WTC11 (cell line): ENCODE measurements at places on chromosomes 12 and 14. TPM values are rescaled to one million over a fixed set of nuclear protein-coding genes. Genes with fewer than 3 reads are reported as not detected.

DNA sequence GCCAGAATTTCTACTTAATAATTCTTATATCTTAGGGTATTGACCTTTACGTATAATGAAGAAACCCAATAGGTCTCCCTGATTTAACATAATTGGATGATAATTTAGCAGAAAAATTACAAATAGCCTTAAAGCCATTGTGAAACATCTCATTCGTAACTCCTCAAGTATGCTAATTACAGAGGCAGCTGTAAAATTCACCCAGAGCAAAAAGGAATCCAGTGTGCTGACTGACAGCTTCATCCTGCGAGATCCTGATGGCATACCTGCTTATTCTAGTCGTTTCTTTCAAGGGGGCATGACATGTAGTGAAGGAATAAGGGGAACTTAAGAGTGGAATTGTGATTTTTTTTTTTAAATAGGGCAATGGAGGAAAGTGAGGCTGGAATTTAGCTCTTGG is 291.5 kb downstream of the FUT8 start:
- DNase-seq: no peak

GRCh38 chr12:4210183-4210582 is 63.4 kb upstream of the CCND2 start:
- DNase-seq: no peak

GRCh38 chr12:16385782-16386646 is 38.6 kb downstream of the MGST1 start:
- DNase-seq: peak; percentile 12

DNA sequence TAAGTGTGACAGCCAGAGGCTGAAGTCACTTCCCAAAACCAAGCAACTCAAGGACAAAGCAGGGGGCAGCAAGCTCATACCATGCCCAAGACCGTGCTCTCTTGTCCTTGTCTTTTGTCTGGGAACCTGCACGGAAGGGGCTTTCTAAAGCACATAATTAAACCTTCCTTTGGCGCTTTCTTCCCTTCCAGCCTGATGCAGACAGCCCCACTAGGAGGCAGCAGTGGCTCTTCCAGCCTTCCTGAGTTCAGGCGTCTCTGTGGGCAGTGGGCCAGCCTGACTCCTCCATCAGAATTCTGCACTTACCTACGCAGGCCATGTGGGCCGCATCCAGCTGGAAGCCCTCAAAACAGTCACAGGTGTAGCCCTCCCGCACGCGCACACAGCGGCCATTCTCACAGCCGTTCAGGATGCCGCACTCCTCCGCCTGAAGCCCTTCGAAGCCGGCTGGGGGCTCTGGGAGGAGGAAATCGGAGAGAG is 7.6 kb downstream of the ISCA2 start:
- peak; percentile 79 for DNase-seq

DNA sequence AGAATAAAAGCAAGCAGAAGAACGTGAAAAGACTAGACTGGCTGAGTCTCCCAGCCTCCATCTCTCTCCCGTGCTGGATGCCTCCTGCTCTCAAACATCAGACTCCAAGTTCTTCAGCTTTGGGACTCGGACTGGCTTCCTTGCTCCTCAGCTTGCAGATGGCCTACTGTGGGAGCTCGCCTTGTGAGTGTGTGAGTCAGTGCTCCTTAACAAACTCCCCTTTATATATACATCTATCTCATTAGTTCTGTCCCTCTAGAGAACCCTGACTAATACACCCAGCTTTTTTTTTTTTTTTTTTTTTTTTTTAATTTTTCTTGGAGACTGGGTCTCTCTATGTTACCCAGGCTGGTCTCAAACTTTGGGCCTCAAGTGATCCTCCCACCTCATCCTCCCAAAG is 46.9 kb downstream of the ACTN1 start:
- DNase-seq: no peak

DNA sequence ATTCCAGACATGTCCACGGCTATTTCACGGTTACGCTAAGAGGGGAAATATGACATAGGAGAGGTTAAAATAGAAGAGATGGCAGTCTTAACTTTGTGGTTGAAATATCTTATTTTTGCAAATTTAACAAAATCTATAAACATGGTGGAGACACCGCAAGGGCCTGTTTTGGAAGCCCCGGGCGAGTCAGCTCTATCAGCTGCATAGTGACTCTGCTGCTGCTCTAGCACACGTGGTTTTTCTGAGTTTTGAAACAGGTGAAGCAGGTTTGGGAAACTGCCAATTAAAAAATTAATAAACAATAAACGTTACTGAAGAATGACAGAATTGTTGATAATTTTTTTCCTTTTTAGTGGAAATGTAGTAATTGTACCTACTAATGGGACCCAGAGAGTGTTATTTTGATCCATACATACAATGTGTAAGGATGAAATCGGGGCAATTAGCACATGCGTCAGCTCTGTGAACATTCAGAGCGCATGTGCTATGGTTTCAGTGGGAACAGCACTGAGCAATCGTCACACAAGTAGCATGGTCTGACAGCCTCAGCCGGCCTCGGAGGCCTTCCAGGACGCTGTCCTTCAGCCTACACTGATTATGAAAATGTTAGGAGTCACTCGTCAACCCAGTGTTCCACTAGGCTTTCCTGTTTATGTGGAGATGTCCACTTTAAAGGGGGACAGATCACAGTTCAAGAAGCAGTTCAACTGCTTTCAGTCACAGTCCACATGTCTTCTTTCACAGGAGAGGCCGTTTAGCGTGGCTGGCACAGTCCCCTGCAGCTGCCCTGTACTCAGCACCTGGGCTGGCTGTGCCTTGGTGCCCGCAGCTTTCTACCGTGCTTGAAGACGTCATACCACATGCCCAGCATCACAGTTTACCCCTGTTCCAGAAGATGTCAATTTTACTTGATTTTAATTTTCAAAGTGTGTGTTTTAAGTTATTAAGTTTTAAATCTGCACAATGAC is 51.8 kb downstream of the MOK start:
- no peak for DNase-seq

MIPOL1 gene
- total RNA-seq: 12.0 to 13.1 TPM (median 12.3 TPM) in 3 replicates

GRCh38 chr14:100116134-100116533 is 43.3 kb downstream of the DEGS2 start:
- DNase-seq: no peak

- DNase-seq: no peak
Measured at GRCh38 chr14:85301506-85301905, 228.4 kb upstream of the FLRT2 start.

- peak; percentile 79 for DNase-seq
Measured at GRCh38 chr12:120388691-120389481, 19.9 kb upstream of the MSI1 start.

DNA sequence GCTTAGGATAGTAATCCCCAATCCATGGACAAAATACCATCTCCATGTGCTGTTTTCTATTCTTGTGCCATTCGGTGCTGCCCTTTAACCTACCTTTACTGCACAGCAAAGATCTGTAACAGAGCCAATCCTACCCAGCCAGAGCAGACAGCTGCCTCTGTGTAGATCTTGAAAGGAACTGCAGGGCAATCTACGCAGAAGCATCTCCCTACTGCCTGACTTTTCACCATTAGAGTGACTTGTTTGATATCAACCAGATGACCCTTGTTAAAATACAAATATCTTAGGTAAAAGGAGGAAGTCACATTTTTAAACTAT is 33.9 kb upstream of the PPM1A start:
- no peak for DNase-seq

DNA sequence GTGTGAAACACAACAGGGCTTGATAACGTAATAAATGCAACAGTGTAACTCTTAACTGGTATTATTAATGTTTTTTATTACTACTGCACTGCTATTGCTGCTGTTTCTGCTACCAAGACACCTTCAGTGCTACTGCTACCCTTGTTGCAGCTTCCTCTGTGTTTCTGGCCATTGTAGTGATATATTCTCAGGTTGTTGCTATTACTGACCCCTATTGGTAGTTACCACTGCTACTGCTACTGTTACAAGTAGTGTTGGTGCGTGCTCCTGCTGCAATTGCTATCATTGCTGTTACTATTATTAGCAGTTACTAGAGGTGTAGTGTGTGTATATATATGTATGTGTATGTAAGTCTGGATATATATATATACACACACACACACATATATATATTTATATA is 87.2 kb upstream of the PTPRB start:
- DNase-seq: no peak

- no peak for DNase-seq
Measured at GRCh38 chr14:36820111-36820709, 158.6 kb downstream of the PAX9 start.

GRCh38 chr12:52819731-52820510 is 6.0 kb upstream of the KRT4 start:
- DNase-seq: no peak

GRCh38 chr12:53380794-53381730 is 1.1 kb downstream of the SP1 start:
- peak; percentile 45 for DNase-seq

- no peak for DNase-seq
Measured at GRCh38 chr14:38389681-38390080, 133.8 kb upstream of the CLEC14A start.

DNA sequence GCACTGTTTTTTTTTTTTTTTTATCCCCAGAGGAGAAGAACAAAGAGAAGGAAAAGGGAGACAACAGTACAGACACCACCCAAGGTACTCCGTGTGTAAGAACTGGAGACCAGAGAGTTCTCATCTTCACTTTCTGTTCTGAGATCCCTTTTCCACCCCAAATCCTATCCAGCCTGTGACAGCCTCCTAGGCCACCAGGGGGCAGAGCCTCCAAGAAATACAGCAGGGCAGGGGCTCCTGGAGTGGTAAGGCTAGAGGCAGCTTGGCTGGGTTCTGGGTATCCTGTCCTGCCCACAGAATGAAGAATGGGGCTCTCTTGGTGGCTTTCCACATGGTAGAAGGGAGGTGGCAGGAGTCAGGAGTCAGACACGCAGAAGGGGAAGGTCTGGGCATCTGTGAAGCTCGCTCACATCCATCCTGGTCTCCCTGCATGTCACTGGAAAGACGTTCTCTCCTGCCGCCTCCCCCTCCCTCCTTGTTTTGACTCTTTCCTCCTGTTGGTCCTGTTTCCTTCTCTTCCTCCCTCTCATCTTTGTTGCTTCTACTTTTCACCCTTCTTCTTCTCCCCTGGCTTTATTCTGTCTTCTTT is 12.0 kb downstream of the CLSTN3 start:
- DNase-seq: peak; percentile 78

RDH16 gene
- total RNA-seq: 0.85 to 1.2 TPM (median 1.0 TPM) in 3 replicates

BTG1 gene
- 26.7 to 32.0 TPM (median 31.2 TPM) in 3 replicates for total RNA-seq

TMEM132C gene
- not detected in 3 replicates for total RNA-seq

DNA sequence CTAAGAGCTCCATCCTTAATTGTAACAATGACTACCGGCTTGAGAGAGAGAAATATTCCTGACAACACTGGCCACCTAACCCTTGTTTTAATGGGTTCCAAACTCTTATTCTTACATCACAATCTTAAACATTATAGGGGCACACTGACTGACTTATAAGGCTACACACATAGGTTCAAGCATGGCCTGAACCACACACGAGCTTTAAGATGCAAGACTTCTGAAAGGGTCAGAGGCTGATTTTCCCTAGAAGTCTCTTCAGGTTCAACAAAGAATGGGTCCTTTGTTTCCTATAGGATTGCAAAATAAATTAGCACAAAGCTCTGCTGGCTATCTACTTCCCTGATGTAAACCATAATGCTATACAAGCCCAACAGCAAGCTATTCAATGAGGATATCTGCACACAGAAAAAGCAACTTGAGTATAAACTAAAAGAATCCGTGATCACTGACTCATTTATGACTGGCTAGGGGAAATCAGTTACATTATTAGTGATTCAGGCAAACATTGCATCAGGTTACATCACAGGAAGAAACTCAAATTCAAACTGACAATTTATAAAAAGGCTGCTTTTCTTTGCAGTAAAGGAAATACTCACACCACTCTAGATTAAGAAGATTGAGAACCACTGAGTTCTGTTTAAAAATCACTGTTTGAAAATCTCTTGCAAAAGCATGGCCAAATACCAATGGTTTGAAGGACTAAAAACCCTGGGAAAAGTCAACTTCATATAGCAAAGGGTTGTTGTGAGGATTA is 8.5 kb downstream of the BTG1 start:
- no peak for DNase-seq

DNA sequence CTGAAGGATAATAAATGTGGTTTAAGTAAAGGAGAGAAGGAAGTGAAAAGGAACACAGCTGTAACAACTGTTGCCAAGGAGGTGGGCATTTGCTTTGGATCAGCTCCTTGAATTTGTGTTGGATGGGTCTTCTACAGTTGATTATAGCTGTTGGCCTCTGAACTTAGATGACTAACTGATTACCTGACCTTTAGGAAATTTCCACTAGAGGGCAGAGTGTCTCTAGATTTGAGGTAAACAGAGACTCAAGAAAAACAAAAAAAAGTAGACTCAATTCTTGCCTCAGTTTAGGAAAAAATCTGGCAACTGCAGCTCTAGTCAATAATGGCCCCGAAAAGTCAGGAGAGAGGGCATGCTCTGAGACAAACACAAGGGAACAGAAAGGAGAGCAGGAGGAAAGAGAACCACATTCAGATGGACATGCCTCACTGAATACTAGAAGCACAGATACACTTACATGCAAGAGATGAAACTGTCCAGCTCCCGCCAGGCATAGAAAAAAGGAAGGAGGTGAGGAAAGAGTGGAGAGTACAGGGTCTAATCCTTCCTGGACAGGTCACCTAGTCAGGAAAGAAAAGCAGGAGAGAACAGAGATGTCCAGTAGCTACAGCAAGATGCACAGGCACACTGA is 20.6 kb downstream of the COX14 start:
- no peak for DNase-seq

- DNase-seq: no peak
Measured at GRCh38 chr12:21296348-21296747, 38.4 kb downstream of the SLCO1A2 start.

GRCh38 chr14:105733081-105734065 is 207.0 kb downstream of the TMEM121 start:
- DNase-seq: no peak

- DNase-seq: peak; percentile 35
Measured at GRCh38 chr12:22333713-22334409, 646 bp downstream of the ST8SIA1 start.

DNA sequence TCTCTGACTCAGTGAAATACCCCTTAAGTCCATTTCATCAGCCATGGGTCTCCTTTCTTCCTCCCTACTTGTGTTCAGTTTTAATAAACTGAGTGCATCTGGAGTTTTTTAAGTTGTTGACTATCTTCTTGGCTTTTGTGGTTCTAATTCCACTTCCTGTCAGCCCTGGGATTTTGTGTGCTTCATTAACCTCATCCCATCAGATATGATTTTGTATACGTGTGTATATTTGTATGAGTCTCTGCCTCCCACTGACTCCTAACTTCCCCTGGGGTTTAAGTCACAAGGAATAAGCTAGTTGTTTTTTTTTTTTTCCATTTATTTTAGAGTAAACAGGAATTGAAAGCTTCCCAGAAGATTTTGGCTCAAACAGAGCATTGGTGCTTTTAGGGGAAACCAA is 62.7 kb downstream of the TTLL5 start:
- no peak for DNase-seq

DNA sequence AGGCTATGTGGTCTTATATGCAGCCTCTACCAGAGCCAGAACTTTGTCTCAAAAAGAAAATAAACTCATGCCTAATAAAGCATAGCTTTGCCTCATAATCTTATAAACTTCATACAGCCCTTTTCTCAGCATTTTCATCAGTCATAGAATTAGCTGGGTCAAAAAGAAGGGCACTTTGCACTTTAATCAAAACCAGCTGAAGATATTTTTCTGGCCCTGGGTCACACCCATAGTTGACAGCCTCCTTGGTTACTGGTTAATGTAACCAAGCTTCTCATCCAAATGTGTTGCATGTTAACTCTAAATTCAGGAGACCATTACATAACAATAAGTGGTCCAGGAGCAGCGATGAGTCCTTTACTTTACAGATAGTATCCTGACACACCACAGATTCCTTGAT is 558.2 kb downstream of the FLRT2 start:
- no peak for DNase-seq

- peak; percentile 50 for DNase-seq
Measured at GRCh38 chr14:96861568-96862310, 64.6 kb downstream of the VRK1 start.

GRCh38 chr12:125081427-125081826 is 16.2 kb downstream of the AACS start:
- no peak for DNase-seq
